Muscle of back (tissue), 13 donors: ENCODE measurements at places on chromosomes 12 and 14. TPM values are rescaled to one million over a fixed set of nuclear protein-coding genes. Genes with fewer than 3 reads are reported as not detected.

DNA sequence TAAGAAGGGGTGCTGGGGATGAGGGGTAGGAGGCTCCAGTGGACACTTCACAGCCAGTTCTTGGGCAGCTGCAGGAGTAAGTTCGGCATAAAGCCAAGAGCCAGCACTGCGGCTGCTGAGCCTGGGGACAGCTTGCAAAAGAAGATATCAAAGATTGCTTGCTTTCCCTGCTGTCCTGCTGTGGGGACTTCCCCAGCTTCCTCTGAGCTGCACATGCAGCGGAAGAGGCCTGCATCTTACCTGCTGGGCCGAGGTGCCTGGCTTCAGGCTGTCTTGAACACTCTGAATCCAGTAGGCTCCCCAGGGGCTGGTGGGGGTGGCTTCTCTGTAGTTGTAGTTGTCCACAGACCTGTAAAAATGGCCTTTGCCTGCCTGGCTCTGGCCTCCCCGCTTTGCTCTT is 1.3 kb downstream of the CHGA start:
- no peak for DNase-seq

- no peak for DNase-seq
These were observed 220.7 kb upstream of the EGLN3 start for GRCh38 chr14:34171431-34172172.

DNA sequence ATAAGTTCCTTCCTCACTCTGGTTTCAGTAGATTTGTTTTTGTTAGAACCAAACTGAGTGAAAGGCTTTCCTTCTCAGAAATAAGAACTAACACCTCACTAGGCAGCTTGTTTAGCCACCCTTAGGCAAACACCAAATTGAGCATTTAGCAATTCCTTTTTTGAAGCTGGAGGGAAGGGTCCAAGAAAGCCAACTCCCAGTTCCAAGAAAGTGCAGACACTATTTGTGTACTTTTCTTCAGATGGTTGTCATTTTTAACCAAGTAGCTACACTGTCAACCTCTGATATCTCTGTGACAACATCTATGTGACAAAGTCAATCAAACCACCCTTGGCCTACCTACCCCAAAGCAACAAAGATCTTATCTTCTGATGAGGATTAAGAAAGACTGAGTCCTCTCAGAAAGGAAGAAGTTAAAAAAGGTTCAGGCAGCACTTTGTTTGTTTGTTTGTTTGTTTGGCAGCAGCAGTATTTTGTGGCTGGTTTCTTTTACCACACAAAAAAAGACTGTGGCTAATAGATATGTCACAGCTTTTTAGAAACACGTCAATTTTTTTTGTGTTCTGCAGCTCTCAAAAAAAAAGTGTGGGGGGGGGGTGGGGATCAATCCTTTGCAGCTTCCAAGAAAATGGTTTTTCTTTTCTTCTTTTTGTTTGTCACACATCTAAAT is 203.8 kb downstream of the CRADD start:
- no peak for DNase-seq

DNA sequence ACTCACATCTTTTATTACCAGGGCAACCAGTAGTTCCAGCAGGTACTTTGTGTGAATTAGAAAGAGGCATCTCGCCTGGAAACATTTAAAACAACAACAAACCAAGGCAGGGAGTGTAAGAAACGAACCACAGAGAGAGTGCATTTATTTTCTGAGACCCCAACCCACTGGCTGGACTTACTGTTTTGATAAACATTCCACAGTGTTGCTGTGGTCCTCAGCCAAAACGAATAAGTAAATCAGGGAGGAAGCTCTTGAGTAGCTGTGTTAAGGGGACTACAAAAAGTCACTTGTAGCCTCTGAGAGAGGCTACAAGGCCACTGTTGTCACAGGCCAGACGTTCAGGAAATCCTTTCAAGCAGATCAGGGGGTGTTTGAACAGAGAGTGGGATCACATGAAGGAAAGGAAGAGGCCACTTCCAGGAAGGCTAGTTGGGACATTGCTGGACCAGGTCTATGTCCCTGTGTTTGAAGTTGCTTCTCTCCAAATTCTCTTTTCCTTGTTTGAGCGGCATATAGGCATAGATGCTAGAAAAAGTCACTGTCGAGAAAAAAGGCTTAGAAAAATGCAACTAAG is 33.8 kb downstream of the DMAC2L start:
- no peak for DNase-seq

GRCh38 chr12:51601241-51601640 is 10.2 kb downstream of the SCN8A start:
- no peak for DNase-seq

GRCh38 chr14:105088812-105089745 is 23.8 kb upstream of the GPR132 start:
- peak; percentile 53 for DNase-seq

Gene TAS2R9
- not detected for polyA plus RNA-seq

- DNase-seq: no peak
These were observed 30.1 kb upstream of the PNMA1 start for GRCh38 chr14:73744175-73744867.

GRCh38 chr14:94795372-94795771 is 25.5 kb upstream of the GSC start:
- DNase-seq: no peak

Gene MGST1
- polyA plus RNA-seq: 17.2 TPM

DNA sequence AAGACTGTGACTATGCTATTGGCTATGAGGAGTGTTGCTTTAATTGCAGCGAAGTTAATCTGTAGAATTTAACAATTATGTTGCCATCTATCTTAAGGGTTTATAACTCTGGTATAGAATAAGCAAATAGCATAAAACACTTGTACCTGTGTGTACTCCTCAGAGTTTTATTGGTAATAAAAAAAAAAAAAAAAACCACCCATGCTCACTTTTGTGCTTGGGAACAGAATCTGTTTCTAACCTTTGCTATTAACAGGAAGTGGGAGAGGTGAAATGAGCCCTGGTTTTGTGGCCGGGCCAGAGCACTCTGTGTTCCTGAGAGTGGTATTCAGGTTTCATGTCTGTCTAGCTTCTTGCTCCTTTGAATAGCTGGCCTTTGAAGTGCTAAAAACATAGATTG is 53.1 kb downstream of the PDE3A start:
- no peak for DNase-seq

- no peak for DNase-seq
These were observed 122.8 kb downstream of the C12orf75 start for GRCh38 chr12:105453316-105453715.

- no peak for DNase-seq
These were observed 649.0 kb downstream of the TMTC2 start for GRCh38 chr12:83335748-83336147.

DNA sequence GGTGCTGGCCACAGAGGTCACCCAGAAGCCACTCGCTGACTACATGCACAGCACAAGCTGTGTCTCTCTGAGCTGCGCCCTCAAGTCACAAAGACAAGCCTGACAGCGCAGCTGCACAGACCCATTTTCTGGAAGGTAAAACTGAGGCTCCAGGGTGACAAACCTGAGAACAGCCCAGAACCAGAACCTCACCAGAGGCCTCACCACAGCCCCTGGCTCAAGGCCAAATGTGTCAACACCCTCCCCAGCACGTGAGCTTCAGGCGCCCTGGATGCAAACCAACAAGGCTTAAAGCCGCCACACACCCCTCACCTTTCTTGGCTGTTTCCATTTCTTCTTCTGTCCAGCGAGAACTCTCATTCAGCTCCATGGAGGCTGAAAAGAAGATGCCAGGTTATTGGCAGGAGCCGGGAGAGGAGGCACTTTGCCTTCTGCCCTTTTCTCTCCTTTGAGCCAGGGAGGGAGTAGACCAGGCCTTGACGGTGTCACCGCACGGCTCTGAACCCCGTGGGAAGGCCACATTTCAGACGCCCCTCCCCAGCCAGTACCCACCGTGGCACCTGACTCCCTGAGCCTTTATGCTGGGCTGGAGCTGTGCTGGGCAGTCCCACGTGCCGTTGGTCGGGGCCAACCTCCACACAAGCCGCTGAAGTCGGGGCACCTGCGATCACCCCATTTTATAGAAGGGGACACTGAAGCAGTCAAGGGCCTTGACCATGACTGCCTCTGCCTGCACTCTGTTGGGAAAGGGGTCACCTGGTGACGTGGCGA is 103.1 kb downstream of the RFLNA start:
- no peak for DNase-seq

- DNase-seq: no peak
These were observed 5.2 kb downstream of the SMIM41 start for GRCh38 chr12:52084491-52085231.

DNA sequence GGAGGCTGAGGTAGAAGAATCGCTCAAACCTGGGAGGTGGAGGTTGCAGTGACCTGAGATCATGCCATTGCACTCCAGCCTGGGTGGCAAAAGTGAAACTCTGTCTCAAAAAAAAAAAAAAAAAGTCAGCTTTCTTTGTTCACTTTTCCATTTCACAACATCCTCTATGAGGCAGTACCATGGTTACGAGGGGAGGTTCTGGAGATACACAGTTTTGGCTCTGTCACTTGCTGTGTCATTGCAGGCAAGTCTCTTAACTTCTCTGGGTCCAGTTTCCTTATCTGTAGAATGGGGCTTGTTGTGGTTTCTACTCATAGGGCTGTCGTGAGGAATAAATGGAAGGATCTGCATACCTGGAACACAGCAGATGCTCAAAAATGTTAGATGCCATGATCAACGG is 75.6 kb upstream of the SLC24A4 start:
- no peak for DNase-seq

DNA sequence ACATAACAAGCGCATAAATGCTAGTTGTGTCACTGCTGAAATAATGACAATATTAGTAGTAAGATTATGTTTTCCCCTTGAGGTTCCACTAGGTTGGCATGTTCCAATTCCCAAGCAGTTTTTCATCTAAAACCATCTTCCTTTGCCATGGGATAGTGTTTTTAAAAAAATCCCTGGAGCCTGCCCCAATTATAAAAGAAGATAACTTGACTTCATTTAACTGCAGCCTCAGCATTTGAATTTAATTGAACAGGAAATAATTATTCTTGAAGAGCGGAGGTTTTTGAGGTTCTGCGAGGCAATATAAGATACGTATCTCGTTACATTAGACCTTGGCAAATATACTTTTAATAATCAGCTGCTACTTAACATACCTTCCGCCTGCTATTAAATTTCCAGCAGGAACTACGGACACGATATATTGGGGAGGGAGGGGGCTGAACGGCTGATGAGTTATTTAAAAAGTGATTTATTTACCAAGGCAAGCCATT is 65.2 kb upstream of the HSPB8 start:
- no peak for DNase-seq

DNA sequence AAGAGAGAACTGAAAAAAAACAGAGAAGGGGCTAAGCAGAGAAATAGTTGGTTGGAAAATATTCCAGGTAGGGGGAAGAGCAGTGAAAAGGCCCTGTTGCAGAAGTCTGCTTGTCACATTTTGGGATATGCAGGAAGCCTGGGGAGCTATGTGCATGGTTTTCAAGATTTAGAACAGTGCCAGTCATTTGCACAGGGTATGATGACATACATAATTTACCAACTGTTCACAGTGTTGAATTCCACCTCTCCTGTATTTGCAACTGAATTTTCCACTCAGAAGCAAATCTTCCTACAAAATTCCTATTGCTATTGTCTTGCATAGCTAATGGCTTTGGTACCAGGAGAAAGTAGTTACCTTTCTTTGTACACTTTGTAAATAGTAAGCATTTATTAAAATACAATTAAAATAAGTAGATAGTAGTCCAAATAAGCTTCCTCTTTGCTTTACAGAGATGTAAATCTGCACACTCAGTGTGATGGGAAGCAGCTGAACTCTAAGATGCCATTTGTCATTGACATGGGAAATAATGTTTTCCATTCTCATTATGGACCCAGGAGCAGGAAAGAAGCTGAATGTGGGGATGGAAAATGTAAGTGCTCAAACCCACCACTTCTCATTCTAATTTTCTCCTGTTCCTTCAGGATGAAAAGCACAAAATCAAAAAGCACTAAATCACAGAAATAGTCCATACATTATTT is 177.4 kb downstream of the BTG1 start:
- no peak for DNase-seq

DNA sequence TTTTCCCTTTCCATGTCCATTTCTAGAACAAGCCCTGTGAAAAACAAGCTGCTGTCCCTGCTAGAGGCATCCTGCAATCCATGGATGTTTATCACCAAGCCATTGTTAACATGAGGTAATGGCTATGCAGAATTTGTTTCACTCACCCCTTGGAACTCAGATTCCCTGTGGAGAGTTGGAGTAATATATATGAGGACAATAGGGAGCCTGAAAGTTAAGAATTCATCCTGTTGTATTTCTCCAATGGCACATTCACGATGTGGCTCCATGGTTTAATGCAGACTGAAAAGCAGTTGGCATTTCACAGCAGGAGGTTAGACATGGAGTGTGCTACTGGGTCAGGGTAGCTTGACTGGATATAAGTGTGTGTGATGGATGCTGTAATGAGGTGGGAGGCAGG is 32.4 kb downstream of the GPR65 start:
- DNase-seq: no peak

Gene SDR9C7
- 0.26 TPM for polyA plus RNA-seq

Gene HOXC5
- polyA plus RNA-seq: 2.5 TPM

DNA sequence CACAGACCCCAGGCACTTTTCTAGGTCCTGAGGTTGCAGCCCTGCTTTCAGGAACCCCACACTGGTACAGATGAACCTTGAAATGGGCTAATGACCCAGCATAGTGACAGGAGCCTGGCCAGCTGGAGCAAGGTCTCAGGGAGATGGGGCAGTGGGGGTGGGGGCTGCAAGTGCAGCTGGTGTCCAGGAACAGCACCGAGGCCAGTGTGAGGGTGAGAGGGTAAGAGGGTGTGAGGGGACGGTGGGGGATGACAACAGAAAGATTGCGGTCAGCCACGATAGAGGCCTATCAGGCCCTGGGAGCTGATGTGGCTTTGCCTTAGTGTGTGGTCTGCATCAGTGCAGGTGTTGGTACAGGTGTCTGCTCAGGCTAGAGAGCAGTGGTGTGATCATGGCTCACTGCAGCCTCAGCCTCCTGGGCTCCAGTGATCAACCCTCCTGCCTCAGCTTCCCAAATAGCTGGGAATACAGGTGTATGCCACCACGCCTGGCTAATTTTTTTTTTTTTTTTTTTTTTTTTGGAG is 59.7 kb downstream of the EP400 start:
- no peak for DNase-seq

GRCh38 chr14:76924371-76925096 is 98.3 kb downstream of the LRRC74A start:
- DNase-seq: no peak

- peak; percentile 83 for DNase-seq
These were observed 68.5 kb upstream of the CAPRIN2 start for GRCh38 chr12:30823156-30823699.

GRCh38 chr12:52630008-52630500 is 11.7 kb upstream of the KRT73 start:
- DNase-seq: no peak

Gene LMNTD1
- not detected for polyA plus RNA-seq

- no peak for DNase-seq
These were observed 29.6 kb downstream of the KCTD10 start for GRCh38 chr12:109447482-109447881.

GRCh38 chr14:33480887-33481184 is 470.0 kb downstream of the EGLN3 start:
- DNase-seq: no peak

DNA sequence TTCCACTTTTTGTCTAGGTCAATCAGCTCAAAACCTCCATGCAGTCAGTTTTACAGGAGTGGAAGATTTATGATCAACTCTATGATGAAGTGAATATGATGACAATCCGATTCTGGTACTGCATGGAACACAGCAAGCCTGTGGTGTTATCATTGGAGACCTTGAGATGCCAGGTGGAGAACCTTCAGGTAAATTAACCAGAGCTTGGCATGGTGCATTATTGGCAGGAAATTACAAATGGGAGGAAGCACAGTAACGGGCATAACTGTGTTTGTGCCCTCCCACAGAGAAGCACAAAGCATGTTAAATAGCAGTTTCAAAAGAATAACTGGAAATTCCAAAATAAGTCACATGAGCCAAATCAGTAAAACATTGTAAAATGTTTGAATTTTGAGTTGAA is 135.6 kb downstream of the ESR2 start:
- DNase-seq: no peak

Gene GUCY2C
- polyA plus RNA-seq: 0.22 TPM

Gene CELA1
- polyA plus RNA-seq: not detected
